ENCODE measurements at places on chromosomes 5 and 9.

DNA sequence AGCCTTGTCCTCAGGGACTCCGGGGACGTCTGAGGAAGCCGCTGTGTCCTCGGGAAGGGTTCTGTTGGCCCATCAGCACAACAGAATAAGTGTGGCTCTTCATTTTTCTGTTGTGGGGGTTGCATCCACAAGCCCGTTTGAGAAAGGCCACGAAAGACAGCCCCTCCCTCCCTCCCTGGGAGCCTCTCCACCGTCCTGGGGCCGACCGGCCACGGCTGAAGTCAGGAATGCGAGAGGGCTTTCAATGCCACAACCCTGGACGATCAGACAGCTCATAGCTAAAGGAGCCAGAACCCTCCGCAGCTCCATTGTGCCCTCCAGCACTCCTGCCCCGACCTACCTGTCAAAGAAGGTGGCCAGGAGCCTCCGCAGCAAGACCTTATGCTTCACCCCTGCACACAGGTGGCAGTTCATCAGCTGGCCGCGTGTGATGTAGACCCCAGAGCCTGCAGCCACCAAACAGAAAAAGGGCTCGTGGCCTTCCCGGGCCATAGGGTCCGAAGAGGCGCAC, 52.4 kb upstream of the UBAC1 start:
- DNase-seq = no peak

GRCh38 chr5:102903074-102903871, 148.2 kb downstream of the PAM start:
- no peak for DNase-seq

GRCh38 chr9:114369216-114370130, 18.3 kb downstream of the AKNA start:
- no peak for DNase-seq

- no peak for DNase-seq
Measured at GRCh38 chr5:65209341-65209740, 272.4 kb downstream of the ADAMTS6 start.

DNA sequence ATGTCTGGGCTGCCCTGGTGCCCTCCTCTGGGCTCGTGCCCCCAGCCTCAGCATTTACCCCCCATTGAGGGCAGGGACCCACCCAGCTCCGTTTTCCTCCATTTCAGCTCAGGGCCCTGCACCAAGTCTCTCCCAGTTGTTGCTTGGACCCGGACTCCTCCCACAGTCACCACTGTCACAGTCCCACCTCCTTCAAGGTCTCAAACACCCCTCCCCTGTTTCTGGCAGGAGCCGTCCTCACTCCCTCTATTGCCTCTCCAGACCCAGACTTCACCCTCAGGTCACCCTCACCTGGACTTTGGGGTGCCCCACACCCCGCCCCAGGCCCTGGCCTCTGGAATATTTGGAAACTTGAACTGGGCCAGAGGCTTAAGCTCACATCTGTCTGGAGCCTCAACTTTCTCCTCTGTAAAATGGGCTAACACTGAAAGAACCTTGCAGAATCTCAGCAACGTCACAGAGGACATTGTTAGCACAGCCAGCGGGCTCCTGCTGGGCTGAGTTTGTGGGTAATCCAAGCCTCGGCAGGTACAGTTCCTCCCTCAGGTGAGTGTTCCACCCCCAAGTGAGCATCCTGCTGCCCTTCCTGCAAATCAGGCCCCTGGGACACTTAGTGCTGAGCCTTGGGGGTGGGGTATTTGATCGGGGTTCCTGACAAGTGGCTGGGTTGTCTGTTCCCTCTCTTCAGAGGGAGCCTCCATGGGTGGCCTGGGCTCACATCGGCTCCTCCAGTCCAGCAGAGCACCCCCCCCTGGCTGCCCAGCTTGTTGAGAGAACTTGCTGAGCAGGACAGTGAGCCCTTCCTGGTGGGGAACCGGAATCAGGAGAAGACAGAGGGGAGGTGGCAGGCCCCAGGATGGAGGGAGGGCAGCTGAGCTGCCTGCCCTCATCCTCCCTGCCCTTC, 130.1 kb downstream of the C9orf50 start:
- DNase-seq = no peak

DNA sequence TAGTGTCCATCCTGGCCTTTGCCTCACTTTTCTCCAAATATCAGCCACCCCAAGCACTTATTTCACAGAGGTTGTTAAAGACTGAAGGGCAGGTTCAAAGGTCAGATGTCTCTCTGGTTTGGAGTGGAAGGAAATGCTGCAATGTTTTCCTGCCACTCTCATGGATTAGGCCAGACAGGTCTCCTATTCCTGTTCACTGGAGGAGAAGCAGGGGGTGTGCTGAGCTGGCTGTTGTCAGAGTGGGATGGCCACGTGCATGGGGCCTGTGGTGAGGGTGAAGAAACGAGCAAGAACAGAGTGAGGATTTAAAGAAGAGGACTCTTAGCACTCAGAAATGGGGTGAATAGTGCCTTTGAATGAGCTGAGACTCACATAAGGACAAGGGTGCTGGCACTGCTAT, 6.7 kb downstream of the TMEM8B start:
- DNase-seq = no peak

DNA sequence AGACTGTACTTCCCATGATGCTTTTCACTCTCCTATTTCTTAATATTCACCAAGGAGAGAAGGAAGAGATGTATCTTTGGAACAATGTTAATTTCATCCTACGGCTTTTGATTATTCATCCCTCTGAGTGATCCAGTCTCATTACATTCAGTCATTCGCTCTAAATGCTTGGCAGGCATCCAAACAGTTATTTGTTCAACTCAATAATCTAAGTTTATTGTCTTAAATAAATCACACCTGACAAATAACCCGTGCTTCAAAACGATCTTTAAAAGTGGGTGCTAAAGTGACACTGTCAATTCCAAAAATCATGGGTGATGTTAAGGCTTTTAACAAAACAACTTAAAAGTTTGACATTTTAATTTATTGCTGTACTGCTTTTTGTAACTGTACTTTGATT, 233.1 kb downstream of the RASEF start:
- no peak for DNase-seq

GRCh38 chr9:82565188-82565969, 497.6 kb downstream of the RASEF start:
- no peak for DNase-seq

GRCh38 chr5:133119233-133119711, 67.5 kb downstream of the HSPA4 start:
- DNase-seq = no peak

DNA sequence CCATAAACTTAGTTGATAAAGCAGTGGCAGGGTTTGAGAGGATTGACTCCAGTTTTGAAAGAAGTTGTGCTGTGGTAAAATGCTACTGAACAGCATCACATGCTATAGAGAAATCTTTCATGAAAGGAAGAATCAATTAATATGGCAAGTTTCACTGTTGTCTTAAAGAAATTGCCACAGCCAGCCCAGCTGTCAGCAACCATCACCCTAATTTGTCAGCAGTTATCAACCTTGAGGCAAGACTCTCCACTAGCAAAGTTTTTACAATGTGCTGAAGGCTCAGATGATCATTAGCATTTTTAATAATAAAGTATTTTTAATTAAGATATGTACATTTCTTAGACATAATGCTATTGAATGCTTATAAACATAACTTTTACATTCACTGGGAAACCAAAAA, 101.0 kb upstream of the SH3GL2 start:
- no peak for DNase-seq

GRCh38 chr5:148924817-148925216, 98.4 kb downstream of the ADRB2 start:
- DNase-seq = no peak

DNA sequence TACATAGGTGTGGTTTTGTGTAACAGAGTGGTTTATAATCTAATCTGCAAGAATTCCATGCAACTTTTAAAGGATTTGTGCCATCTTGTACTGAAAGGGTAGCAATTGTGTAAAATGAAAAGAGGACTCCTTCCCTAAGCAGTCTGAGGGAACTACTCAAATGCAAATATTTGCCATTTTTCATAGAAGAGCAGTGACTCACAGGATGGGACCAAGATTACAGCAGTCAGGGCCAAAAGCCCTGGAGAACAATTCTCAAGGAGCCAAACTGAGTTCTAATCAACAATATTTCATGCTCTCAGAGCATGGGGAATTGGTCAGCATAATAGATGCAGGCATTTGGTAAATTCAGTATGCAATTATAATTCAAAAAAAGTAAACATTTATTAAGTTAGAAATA, 495.8 kb downstream of the CHSY3 start:
- no peak for DNase-seq

DNA sequence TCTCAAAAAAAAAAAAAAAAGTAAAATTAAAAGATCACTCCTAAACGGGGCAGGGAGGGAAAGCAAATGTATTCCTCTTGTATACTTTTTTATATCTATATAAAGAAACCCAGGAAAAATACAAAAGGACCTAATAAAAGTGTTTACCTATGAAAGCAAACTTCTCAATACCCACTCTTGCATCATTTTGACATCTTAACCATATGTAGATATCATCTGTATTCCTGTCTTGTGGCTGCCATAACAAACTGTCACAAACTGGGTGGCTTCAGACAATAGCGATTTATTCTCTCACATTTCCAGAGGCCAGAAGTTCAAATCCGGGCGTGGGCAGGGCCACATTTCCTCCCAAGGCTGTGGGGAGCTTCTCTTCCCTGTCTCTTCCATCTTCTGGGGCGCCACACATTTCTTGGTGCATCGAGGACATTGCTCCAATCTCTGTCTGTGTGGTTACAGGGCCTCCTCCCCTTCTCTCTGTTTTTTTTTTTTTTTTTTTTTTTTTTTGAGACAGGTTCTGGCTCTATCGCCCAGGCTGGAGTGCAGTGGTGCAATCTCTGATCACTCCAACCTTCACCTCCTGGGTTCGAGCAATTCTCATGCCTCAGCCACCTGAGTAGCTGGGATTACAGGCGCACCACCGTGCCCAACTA, 58.4 kb upstream of the IL17B start:
- no peak for DNase-seq

- no peak for DNase-seq
Measured at GRCh38 chr5:174315871-174316270, 270.4 kb downstream of the NSG2 start.

DNA sequence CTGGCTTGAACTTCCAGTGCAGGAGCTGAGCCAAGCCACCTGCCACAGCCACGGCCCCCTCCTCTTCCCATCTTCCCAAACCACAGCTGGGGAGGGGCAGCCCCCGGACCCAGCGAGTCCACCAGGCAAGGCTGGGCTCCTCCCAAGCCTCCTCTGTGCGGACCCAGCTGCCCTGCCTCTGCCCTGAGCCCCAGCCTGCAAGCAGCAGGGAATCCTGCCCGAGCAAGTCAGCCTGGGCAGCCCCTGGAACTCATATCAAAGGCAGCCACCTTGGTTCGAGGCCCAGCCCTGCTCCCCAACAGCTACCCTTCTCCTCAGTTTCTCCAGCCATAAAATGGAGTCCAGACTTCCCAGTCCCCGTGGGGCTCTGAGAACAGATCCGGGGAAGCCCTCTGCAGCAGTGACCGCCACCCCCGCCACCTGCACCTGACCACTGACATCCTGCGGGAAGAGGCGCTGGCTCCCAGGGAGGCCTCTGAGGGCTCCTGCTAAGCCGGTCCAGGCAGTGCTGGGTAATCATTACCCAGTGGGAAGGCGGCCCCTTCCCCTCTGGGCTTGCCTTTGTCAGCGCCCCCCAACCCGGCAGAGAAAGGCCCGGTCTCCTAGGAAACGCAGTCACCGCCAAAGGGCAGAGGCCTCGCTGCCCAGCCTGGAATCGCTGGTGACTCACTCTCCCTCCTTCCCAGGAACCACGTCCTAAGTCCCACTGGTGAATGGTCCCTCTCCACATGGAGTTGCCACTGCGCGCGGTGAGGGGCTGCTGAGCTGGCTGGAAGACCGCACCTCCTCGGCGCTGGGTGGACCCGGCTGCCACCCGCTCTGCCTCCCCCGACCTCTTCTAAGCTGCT, 1.5 kb downstream of the VAV2 start:
- DNase-seq = no peak

Measured in activated CD4-positive, alpha-beta T cell treated with anti-CD3 and anti-CD28 coated beads, Interleukin-2, amount 50 U/mL, for 1 hour (primary cell).